ENCODE measurements at places on chromosomes 1 and 21.

DNA sequence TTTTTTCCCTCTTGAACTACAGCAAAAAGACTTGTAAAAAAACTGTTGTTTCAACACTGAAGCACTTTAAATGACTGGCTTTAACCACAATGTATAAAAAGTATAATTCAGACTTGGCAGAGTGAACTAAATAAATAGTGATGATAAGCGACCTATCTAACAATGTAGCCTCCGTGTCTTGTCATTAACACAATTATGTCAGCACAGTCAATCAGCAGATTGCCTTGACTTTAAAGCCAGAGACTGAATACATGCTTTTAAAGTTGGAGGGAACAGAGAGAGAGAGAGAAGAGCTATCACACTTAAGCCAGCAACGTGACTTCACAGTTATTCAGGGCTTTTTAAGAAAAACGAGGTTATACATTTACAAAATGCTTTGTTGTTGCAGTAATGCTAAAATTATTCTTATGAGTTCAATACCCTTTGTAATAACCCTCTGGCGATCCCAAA lies 378.1 kb downstream of the LMO4 start:
- DNase-seq = no peak

- no peak for DNase-seq
Observed at GRCh38 chr1:221239792-221240191, 360.5 kb downstream of the HLX start.

GRCh38 chr1:211951856-211952255 lies 83.5 kb downstream of the INTS7 start:
- peak; percentile 81 for DNase-seq

GRCh38 chr1:65479554-65480204 lies 59.2 kb downstream of the LEPR start:
- DNase-seq = no peak

- DNase-seq = no peak
Observed at GRCh38 chr1:212713465-212714136, 14.0 kb upstream of the BATF3 start.
